ENCODE measurements at places on chromosomes 6 and 20.

DNA sequence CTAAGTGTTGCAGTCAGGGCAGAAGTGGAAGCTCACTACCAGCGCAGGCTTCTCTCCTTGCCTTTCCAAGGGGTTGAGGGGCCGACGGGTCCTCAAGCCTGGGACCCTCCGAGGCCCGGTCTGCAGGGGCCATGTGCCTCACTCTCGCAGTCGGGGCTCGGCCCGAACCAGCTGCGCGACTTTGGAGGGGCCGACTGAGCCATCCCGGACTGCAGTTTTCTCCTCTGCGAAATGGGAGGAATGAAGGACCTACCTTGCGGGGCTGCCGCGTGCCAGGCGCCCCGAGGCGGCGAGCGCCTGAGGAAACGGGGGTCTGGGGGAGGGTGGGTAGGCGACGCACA is 5.6 kb downstream of the LZTS3 start:
- no peak for DNase-seq

DNA sequence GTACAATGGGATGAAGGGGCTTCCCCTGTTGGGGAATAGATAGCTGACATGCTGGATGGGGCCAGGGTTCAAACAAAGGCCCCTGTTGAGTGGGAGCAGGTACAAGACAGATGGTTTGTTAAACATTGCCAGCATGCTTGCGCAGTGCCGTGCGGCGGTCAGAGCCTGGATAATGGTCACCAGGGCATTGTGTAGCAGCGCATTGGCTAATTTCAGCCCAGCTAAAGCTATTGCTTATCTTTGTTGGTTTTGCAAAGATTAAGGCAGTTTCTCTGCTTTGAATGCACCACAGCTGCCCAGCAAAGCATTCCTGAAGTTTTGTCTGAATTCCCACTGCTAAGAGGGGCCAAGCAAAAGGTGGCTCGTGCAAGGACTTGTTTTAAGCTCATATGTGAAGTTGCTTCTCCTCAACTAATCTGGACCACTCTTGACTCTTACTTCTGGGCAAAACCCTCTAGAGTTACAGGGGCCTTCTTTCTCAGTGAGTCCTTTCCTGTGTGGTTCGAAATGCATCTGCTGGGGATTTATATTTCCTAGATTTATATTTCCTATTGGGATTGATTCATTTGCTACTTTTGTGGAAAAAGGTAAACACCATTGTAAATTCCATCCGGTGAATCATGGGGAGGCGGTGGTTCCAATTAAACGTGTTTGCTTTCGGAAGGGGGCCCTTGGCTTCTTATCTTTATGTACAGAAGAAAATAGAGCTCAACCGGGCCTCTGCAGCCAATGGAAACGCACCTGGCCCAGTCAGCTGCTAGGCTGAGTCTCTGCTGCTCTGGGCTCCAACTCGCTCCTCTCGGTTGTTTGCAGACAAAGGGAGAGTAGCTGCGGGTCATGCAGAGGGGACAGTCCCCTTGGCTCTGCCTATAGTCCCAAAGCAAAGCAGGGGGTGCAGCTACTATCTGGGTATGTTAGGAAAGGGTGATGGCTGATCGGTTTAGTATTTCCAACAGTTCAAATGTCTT is 72.1 kb downstream of the FOXA2 start:
- DNase-seq: no peak

DNA sequence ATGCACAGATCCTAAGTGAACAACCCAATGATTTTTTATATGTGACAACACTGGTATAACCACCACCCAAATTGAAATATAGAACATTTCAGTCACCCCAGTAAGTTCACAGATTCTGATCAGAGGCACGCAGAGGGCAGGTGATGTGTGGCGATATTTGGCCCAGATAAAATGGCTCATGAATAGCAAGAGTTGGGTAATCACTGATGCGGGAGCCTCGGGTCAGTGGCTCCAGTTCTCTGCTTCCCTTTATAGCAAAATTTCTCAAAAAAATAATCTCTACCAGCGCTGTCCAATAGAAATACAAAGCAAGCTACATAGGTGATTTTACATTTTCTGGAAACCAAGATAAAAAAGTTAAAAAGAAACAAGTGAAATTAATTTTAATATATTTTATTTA is 14.9 kb downstream of the GHRH start:
- DNase-seq: no peak

DNA sequence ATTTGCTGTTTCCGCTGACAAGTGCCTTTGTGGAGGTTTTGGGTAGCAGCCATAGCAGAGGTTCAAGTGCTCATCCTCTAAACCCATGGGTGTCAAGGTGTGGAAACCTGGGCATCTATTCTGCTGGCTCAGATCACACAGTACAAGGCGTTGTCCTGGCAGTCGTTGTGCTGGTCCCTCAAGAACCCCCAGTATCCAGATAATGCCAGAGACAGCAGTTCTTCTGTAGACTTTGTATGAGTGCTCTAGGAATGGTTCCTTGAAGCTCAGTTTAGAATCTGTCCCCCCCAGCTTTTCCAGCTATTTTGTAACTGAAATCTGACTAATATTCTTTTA is 655.7 kb upstream of the MAP3K7 start:
- DNase-seq: no peak

DNA sequence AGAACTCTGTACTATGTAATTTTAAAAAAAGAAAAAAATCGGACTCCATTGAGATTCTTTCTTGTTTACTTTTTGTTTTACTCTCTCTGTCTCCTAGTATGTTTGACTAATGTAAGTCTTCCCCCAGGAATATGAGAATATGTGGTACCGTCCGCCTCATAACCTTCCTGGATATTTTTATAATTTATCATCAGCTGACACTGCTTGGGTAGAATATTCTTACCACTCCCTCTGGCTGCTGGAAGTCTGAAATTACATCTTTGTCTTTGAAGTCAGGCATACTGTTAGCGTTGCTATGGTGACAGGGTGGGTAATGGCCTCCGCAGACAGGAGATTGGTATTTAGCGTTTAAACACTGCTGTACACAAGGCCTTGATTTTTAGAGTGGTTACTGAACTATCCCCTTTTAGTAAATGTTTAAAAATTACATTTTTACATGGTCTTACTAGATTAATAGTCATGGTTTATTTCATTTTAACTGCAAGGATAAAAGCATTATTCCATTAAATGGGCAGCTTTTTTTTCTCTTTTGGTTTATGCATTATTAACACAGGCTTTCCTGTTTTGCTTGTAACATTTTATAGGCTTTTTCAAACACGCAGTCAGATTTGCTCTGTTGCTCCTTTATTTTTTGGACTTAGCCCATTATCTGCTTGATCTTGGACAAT is 176.4 kb downstream of the ARID1B start:
- DNase-seq: no peak

DNA sequence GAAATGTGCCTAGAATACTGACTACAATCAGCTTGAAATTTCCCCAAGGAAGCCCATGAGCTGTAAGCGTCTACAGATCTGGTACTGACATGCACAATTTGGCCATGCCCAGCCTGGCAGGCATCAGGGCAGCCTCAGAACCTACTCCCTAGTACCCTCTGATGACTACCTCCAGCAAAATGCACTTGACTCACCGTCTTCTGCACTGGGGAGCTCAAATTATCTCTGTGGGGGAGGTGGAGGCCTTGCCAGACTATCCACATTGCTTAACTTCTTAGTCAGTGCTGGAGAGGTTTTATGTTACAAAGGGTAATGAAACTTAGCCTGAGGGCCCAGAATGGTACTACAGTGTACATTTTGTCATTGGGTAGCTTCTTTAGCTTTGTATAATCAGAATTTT is 126.0 kb upstream of the ADGRF1 start:
- DNase-seq: no peak

DNA sequence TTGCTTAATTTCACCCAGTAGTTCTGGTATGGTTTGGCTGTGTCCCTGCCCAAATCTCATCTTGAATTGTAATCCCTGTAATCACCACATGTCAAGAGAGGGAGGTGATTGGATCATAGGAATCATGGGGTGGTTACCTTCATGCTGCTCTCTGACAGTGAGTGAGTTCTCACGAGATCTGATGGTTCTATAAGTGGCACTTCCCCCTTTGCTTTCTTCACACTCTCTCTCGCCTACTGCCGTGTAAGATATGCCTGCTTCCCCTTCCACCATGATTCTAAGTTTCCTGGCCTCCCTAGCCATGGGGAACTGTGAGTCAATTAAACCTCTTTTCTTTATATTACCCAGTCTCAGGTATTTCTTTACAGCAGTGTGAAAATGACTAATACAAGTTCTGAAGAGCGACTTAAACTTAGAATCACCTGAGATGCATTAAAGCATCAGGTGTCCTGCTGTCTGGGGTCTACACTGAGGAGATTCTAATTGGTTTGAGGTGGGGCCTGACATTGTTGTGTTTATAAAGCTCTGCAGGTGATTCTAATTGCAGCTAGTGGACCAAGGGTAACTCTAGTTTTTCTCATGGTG is 82.1 kb upstream of the DTNBP1 start:
- DNase-seq: no peak

DNA sequence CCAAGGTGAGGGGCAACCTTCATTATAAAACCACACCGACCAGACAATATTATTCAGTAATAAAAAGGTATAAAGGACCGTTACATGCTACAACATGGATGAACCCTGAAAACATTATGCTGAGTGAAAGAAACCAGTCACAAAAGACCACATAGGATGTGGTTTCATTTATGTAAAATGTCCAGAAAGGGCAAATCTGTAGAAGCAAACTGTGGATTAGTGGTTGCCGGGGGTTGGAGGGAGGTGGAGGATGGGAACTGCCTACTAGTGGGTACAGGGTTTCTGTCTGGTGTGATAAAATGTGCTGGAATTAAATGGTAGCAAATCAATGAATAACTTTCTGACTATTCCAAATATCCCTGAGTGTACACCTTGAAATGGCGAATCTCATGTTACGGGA is 10.2 kb upstream of the PRND start:
- DNase-seq: no peak

GRCh38 chr6:88490908-88491264 is 324.7 kb upstream of the CNR1 start:
- DNase-seq: no peak

GRCh38 chr6:27592481-27593199 is 119.7 kb upstream of the ZNF184 start:
- no peak for DNase-seq

DNA sequence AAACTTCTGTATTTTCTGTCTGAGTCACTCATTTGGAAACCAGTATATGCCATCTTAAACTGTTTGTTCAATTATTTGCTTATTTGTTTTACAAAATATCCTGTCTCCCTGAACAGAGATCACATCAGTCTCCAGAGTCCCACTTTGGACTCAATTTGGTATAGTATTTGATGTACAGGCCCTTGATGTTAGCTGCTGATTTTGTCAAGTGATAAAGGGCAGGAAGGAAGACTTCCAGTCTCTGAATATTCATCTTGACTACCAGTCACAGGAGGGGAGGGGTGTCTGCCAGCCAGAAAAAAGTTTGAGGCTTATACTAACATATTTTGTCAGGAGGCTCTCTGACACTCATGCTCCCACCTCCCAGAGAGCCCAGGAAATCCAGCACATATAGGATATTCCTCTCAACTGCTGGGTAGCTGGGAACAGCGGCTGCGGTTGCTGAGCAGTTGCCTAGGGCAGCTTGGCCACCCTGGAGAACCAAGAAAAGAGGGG is 376.8 kb upstream of the RUNX2 start:
- DNase-seq: no peak

DNA sequence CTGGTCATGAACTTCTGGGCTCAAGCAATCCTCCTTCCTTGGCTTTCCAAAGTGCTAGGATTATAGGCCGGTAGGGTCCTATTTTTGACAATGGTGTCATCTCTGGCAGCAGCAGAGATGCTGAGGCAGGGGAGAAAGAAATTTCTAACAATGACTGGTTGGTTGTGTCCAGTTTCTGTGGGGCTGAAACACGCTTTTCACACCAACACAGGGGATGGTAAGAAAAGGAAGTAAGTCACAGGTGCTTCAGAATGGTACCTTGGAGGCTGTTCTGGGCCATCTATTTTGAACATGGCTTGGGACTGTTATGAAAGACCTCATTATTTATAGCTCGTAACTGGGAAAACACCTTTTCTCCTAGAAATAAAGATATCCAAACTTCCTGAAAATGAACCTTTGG is 72.6 kb downstream of the GJA10 start:
- no peak for DNase-seq

- DNase-seq: no peak
Measured at GRCh38 chr6:167150941-167151549, 6.7 kb downstream of the GPR31 start.

- DNase-seq: no peak
Measured at GRCh38 chr6:24666097-24666640, 530 bp downstream of the TDP2 start.

DNA sequence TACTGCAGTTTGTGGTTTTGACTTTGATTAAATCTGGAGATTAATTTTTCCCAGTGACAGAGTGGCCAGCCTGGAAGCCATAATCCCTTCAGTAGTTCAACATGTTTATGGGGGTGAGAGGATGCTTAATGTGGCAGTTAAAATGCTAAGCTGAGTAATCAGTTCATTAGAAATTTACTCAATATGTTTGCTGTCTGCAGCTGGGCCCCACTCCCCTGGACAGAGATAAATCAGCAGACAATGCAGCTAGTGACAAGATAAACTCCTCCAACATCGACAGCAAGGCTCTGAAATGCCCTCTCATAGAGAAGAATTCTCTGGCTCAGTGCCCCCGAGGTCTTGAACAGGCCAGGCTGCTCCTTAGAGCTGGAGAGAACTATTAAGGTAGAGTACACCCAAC is 101.9 kb downstream of the LRFN2 start:
- no peak for DNase-seq

- DNase-seq: no peak
Measured at GRCh38 chr6:138504764-138505689, 5.7 kb upstream of the NHSL1 start.

DNA sequence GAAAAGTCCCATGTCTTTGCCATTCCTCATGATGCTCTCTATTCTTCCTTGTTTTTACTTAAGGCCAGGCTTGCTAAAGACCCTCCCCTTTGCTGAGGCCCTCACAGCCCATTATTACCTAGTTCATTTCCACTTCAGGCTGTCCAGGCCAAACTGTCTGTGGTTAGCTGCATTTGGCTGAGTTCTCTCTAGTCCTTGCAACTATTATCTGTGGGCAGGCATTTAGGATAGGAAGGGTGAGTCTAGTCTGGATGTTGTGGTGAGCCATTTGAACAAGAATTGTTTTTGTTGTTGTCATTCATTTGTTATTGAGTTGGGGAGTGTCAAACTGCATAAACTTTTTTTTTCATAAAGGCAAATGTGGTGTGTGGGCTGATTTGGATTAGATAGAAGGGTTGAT is 182.4 kb downstream of the CD109 start:
- DNase-seq: no peak

DNA sequence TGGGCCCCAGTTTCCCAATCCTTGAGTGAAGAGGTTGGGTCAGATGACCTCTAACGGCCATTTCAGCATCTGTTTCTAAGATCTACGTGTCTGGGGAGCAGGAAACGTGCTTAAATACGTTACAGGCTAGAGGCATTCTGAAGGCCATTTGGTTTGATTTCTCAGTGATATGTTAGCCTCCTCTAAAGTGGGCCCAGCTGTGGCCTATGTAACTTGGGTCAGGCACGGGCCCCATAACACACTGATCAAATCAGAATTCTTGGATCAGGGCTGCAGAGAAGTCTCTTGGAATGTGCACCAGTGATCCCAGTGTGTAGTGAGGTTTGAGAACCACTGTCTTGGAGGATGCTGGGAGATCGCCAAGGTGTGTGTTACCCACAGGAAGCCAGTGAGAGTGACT is 36.1 kb upstream of the TGM3 start:
- no peak for DNase-seq

GRCh38 chr20:1478566-1478965 is 11.9 kb upstream of the NSFL1C start:
- no peak for DNase-seq

GRCh38 chr20:6122111-6122872 is 538 bp downstream of the FERMT1 start:
- no peak for DNase-seq

Data from D721Med (cell line).